ENCODE measurements at places on chromosomes 12 and 14. TPM values are rescaled to one million over a fixed set of nuclear protein-coding genes. Genes with fewer than 3 reads are reported as not detected.

- H3K36me3 ChIP-seq = no peaks in the 10 kb centered on the region
- H3K4me3 ChIP-seq = no peak overlapping the region
- DNase-seq = no peak
- H3K4me1 ChIP-seq = peaks cover 21% of the 10 kb centered on the region
- no peak overlapping the region for H3K27ac ChIP-seq
Observed at GRCh38 chr12:75655315-75655806, 144.0 kb upstream of the KRR1 start.

DNA sequence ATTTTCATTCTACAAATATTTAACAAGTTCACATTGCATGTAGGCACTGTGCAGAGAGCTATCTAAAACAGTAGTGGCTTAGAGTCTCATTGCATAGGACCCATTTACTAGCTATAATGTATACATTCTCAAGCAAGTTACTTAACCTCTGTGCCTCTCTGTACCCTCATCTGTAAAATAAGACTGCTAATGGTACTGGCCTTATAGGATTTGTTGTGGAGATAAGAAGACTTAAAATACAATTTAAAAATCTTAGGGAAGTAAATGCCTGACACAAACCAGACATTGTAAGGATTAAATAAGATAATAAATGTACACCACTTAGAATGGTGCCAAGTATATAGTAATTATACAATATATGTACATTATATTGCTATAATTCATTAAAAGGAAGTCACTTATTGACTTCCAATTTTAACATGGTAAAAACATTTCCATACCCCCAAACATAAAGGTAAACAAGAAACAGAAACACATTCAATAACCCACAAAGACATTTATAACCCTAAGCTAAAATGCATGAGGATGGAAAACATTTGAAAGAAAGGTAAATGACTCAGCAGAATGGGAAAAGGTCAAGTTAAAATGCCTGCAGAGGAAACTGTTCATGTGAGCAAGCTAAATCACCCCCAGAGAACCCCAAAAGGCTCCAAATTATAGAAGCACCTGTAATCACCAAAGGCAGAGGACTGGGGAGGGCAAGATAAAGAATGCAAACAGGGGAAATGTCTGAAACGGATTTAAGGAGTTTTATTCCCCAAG lies 30.8 kb downstream of the RPS6KA5 start:
- no peak overlapping the region for H3K27ac ChIP-seq
- H3K27me3 ChIP-seq = no peaks in the 10 kb centered on the region
- H3K4me3 ChIP-seq = no peak overlapping the region
- no peaks in the 10 kb centered on the region for H3K36me3 ChIP-seq
- no peak for DNase-seq

DNA sequence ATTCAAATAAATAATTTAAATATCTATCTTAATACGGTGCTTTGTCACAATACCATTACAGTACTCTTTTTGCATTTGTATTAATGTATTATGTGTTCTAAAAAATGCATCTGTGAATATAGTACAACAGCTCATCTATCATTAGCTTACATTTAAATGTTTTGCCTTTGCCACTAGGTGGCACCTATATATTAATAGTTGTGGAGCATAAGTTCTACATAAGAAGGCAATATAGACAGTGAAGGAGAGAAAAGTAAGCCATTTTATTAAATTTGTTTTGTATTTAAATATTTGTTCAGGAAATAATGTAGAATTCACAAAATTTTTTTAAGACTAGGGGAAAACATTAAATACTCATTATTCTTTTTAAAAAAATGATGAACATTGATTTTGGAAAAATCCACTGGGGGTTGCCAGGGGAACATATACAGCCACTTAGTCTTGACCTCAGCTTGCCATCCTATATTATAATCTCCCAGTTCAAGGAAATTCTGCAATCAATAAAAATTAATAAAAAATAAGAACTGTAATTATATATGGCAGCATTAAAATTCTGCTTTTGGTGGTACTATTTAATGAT lies 9.8 kb downstream of the CCER1 start:
- H3K4me1 ChIP-seq = no peaks in the 10 kb centered on the region
- no peaks in the 10 kb centered on the region for H3K27me3 ChIP-seq
- no peak overlapping the region for H3K4me3 ChIP-seq
- no peak overlapping the region for H3K27ac ChIP-seq

GRCh38 chr14:93714605-93715004 lies 73.7 kb downstream of the PRIMA1 start:
- no peak for DNase-seq
- no peaks in the 10 kb centered on the region for H3K4me1 ChIP-seq
- H3K27me3 ChIP-seq = no peaks in the 10 kb centered on the region

GRCh38 chr14:39015964-39016577 lies 87.0 kb downstream of the SEC23A start:
- no peak overlapping the region for H3K4me3 ChIP-seq
- H3K4me1 ChIP-seq = no peaks in the 10 kb centered on the region
- no peak overlapping the region for H3K27ac ChIP-seq

GRCh38 chr14:63938198-63939005 lies 85.6 kb downstream of the SYNE2 start:
- no peaks in the 10 kb centered on the region for H3K27me3 ChIP-seq
- no peak for DNase-seq
- H3K4me3 ChIP-seq = no peak overlapping the region
- H3K4me1 ChIP-seq = peaks cover 2% of the 10 kb centered on the region
- H3K27ac ChIP-seq = no peak overlapping the region
- H3K36me3 ChIP-seq = no peaks in the 10 kb centered on the region

GRCh38 chr14:51855234-51855633 lies 5.2 kb upstream of the GNG2 start:
- DNase-seq = no peak
- no peaks in the 10 kb centered on the region for H3K36me3 ChIP-seq
- no peaks in the 10 kb centered on the region for H3K27me3 ChIP-seq
- H3K27ac ChIP-seq = no peak overlapping the region

GRCh38 chr12:48279101-48279500 lies 71.6 kb downstream of the ZNF641 start:
- H3K27me3 ChIP-seq = no peaks in the 10 kb centered on the region
- no peaks in the 10 kb centered on the region for H3K36me3 ChIP-seq
- DNase-seq = no peak
- H3K27ac ChIP-seq = no peak overlapping the region

DNA sequence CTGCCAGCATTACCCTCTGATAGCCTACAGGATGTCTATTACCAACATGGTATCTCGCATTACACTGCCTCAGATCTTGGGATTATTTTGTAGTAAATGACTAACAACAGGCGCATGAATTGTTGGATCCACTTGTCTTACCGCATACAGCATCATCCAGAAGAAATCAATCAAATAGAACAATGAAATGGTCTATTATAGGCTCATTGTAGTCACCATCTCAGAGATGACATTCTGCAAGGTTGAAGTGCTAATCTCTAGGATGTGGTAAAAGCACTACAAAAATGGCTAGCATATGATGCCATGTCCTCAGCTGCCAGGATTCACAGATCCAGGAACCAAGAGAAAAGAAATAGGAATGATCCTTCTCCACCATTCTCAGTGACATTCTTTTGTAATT lies 52.0 kb downstream of the WASHC3 start:
- H3K27ac ChIP-seq = no peak overlapping the region
- no peaks in the 10 kb centered on the region for H3K4me1 ChIP-seq
- H3K4me3 ChIP-seq = no peak overlapping the region
- H3K27me3 ChIP-seq = no peaks in the 10 kb centered on the region
- no peaks in the 10 kb centered on the region for H3K36me3 ChIP-seq

DNA sequence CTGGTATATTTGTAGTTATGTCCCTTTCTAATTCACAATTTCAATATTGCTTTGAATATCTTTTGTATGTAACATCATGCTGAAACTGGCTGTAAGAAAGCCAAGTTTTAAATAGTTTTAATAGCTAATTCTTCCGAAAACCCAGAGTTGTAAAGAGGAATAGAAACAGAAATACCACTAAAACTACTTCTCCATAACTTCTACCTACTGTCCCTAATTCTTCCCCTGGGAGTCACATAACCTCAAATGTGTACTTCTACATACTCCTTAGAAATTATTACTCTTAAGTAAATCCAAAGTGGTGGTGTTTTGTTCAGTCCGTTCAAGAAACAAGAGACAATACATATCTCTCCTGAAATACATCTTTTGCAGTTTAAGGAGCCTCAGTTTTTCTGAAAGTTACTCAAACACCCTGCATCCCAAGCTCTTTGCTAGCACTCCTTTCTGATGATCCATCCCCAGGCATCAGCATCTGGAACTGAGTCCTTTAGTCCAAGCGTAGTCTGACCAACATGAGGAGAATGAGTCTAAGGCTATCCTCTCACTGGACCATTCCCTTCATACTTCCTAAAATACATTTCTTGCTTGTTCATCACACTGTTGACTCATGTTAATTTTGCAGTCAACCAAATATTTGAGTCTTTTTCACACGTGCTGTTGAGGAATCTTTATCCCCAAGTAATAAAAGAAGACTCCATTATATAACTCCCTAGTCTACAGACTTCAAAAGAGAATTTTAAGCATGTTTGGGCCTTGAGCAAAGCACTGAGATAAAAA lies 214.3 kb upstream of the NUDT4 start:
- no peak overlapping the region for H3K4me3 ChIP-seq
- H3K27ac ChIP-seq = no peak overlapping the region
- no peaks in the 10 kb centered on the region for H3K27me3 ChIP-seq

DNA sequence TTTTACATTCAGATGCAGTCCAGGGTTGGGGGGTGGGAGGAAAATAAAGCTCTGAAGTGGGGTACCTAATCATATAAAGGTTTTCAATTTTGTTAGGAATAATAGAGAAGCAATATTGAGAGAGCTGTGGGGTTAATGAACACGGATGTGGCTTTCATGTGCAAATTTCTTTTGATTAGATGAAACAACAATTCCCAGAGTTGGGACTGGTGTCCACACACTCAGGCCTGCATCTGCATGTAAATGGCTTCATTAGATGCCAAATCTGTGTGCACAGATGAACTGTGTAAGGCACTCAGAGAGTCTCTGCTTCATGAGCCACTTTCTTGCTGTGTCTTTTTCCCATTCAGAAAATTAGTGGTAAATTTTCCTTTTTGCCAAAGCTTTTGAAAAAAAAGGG lies 377.1 kb upstream of the NOVA1 start:
- no peak for DNase-seq
- no peak overlapping the region for H3K4me3 ChIP-seq
- H3K36me3 ChIP-seq = no peaks in the 10 kb centered on the region
- H3K27ac ChIP-seq = no peak overlapping the region
- H3K27me3 ChIP-seq = no peaks in the 10 kb centered on the region

DNA sequence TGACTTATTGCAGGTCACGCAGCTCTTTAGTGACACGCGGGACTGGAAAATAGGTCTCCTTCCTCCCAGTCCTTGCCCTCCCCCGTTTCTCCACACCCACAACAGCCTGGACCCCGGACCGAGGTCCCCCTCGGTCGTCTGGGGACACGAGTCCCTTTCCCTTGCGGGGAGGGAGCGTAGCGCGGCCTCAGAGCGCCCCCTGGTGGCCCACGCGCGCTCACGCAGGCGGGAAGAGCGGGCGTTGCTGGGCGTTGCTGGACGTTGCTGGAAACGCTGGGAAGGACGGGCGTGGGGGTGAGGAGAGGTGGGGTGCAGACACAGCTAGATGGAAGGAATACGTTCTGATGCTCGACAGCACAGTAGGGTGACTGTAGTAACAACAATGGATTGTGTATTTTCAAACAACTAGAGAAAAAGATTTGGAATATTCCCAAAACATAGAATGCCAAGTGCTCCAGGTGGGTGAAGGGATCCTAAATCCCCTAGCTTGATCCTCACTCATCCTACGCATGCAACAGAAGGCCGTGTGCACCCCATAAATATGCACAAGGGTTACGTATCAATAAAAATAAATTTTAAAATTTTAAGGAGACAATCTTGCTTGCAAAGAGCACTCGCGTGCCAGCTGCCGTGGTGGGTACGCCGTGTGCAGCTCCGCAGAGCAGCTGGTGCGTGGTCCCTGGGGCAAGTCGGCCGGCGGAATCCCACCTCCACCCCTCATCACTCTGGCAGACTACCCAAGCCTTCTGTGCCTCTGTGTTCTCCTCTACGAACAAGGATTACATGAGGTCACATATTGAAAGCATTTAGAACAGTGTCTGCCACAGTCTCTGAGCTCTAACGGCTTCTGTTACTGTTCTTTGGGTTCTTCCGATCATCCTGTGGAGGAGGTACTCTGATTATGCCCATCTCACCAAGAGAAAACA lies 87.4 kb downstream of the B4GALNT3 start:
- DNase-seq = peak; percentile 59
- peak overlapping the region; percentile 30 for H3K4me3 ChIP-seq
- peaks cover 13% of the 10 kb centered on the region for H3K4me1 ChIP-seq
- H3K27me3 ChIP-seq = no peaks in the 10 kb centered on the region

GRCh38 chr14:62759796-62760195 lies 285.5 kb downstream of the KCNH5 start:
- no peaks in the 10 kb centered on the region for H3K27me3 ChIP-seq
- no peak overlapping the region for H3K27ac ChIP-seq
- DNase-seq = no peak
- no peaks in the 10 kb centered on the region for H3K36me3 ChIP-seq
- H3K4me3 ChIP-seq = no peak overlapping the region
- no peaks in the 10 kb centered on the region for H3K4me1 ChIP-seq

DNA sequence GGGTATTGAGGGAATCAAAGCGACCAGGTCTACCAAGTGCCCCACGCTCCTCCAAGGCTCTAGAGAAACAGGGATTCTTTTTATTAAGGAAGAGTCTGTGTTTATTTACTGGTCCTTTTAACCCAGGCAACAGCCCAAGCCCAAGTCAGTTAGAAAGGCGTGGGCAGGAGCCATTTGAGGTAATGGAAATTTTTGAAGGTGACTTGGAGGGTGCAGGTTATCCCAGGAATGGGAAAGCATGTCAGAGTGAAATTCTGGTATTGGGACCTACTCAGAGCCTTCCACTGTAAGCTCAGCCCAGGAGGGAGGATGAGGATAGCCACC lies 2.9 kb downstream of the SLC6A12 start:
- no peaks in the 10 kb centered on the region for H3K27me3 ChIP-seq
- H3K4me1 ChIP-seq = no peaks in the 10 kb centered on the region
- DNase-seq = no peak
- no peak overlapping the region for H3K4me3 ChIP-seq
- no peaks in the 10 kb centered on the region for H3K36me3 ChIP-seq

- H3K27ac ChIP-seq = no peak overlapping the region
- H3K4me3 ChIP-seq = no peak overlapping the region
- H3K4me1 ChIP-seq = no peaks in the 10 kb centered on the region
- no peaks in the 10 kb centered on the region for H3K27me3 ChIP-seq
- DNase-seq = no peak
Observed at GRCh38 chr12:19245666-19246065, 116.1 kb downstream of the PLEKHA5 start.

The DNAJC22 gene
- 0.87 TPM for total RNA-seq

The CCDC196 gene
- total RNA-seq = 15.7 TPM

The INSM2 gene
- 2.3 TPM for total RNA-seq

The TMEM117 gene
- total RNA-seq = 17.7 TPM

The ACTR6 gene
- 11.4 TPM for total RNA-seq

The CABP1 gene
- total RNA-seq = 3.9 TPM

The GSG1 gene
- total RNA-seq = 133 TPM

The DNAH10 gene
- total RNA-seq = 15.4 TPM

The MRPL42 gene
- total RNA-seq = 38.8 TPM

The GLIPR1L1 gene
- total RNA-seq = 1.9 TPM

The NINJ2 gene
- total RNA-seq = 17.3 TPM

The JAG2 gene
- total RNA-seq = 21.3 TPM

The SLCO1C1 gene
- total RNA-seq = 1.4 TPM

The ANKS1B gene
- total RNA-seq = 30.9 TPM

The MAP3K9 gene
- 22.5 TPM for total RNA-seq

The HOXC4 gene
- total RNA-seq = 3.0 TPM

Measured in testis (tissue), 5 donors.